AG20443 (cell line): ENCODE measurements at places on chromosomes 2 and 18.

DNA sequence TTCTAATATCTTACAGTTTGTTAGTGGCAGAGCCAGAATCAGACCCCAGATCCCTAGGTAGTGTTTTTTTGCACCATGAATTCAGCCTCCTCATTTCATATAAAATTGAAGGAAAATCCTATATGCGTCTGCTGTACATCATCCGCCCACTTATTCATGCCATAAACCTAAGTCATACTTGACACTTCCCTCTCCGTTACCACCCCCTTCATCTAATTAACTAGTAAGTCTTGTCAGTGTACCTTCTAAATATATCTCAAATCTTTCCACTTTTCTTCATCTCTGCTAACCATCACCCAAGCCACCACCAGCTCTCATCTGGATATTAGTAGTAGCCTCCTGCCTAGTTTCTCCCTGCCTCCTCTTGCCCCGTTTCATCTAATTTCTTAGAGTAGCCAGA, 248.7 kb upstream of the SIX3 start:
- no peak for DNase-seq

GRCh38 chr2:2320486-2321199, 10.4 kb downstream of the MYT1L start:
- DNase-seq = no peak

DNA sequence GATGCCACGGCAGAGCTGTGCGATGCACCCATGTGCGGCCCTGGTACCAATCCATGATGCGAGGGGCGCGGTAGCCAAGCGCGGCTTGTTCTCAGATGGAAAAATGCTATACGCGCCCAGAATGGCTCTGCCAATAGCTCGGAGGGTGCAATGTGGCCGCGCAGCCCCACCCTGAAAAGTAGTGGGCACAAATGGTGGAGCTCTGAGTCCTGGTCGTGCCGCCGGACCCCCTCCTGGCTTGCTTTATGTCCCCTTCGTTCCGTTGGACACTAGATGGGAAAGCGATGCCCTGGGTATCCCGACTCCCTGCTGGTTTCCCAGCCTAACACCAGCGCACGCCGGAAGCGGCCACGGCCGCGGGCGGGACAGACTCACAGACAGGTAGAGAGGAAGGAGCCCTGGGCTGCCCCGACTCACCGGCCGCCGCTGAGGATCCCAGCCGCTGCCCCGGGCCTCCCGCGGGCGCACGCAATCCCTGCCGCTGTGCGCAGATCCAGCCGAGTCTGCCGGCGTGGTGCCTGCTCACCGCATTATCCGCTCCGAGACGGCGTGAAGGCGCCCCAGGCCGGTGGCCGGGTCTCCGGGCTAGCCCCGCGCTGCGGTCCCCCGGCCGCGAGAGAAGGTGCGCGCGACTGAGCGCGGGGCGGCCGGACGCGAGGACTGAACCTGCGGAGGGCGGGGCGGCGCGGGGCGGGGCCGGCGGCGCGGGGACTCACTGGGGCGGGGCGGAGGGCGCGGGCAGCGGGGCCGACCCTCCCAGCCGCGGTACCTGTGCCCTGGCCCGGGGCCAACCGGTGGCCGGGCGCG, at the start of gene CDC42EP3:
Gene CDC42EP3 (minus strand): TSS at position 634 of the 807 bp plus-strand sequence. CDS start 25,055 bp downstream, outside the sequence.
- peak; percentile 79 for DNase-seq

DNA sequence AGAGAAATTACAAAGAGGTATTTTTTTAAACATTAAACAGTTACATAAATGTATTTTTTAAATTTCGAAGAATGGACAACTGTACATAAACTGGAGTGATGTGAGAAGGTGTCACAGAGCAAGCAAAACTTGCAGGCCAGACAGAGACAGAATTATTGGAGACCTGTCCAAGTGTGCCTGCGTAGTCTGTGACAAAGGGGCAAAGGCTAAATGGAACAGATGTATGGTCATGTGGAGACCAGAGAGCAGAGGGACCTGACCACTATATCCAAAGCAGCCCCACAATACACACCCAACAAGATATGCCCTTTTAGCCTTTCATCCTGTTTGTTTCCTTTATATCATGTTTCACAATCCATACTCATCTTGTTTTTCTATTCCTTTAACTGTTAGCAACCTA, 225.3 kb upstream of the VWC2L start:
- DNase-seq = no peak

- DNase-seq = no peak
These were observed 249.8 kb downstream of the NBAS start for GRCh38 chr2:15311201-15311907.

- peak; percentile 67 for DNase-seq
These were observed 84.6 kb downstream of the NRP2 start for GRCh38 chr2:205766779-205767359.

DNA sequence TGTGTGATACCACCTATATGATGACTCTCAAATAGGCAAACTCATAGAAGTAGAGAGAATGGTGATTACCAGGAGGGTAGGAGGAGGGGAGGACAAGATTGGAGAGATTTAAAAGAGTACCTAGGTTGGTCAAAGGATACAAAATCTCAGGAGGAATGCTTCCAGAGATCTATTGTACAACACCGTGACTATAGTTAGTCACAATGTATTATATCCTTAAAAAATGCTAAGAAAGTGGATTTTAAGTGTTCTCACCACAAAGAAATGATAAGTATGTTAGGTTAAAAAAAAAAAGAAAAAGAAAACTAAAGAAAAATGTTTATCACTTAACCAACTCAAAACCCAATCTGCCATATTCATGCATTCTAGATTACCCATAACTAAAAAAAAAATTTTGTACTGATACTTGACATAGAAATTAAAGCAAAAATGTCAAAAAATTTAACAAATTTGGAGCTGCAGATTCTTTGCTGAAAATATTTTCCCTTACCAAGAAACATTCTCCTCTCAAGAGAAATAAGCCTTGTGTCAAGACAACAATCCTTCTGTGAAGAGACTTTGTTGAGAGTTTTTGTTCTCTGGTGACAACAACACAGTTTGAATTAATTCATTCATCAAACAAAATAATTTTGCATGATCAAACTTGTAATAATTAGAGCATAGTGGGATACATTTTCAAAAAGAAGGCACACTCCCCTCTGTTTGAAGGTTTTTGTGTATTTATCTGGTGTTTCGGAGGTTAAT, 213.1 kb downstream of the DNER start:
- DNase-seq = no peak

GRCh38 chr2:62192811-62193210, 3.1 kb upstream of the B3GNT2 start:
- no peak for DNase-seq

- no peak for DNase-seq
These were observed 67.0 kb downstream of the MAP4K3 start for GRCh38 chr2:39370101-39370500.

GRCh38 chr18:3179430-3180089, 40.2 kb downstream of the MYOM1 start:
- no peak for DNase-seq

DNA sequence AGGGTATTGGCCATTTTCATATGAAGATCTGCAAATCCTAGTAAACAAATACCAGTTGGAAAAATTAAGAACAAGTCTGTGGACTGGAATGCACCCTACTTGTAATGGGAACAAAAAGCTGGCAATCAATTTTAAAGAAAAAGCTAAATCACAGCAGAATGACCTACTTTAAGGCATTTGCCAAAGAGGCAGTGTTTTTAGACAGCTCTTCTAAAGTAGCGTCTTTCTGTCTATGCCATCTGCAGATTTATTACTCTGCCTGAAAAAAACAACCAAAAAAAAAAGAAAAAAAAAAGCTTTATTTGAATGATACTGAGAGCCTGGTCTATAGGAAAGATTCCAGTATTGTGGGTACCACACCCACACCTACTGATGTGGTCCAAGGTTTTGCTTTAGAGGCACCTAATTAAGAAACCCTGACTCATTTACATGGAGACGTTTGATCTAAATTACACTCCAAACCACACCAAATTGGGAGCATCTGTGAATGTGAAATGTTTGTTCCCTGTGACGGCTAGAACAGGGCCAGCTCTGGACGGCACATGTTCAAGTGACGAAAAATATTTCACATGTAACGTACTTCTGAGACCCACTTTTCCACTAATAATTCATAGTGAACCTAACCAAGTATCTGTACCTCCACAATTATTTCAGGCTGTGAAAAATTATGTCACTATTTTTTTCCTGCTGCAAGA, 597.1 kb downstream of the ARHGAP15 start:
- no peak for DNase-seq

DNA sequence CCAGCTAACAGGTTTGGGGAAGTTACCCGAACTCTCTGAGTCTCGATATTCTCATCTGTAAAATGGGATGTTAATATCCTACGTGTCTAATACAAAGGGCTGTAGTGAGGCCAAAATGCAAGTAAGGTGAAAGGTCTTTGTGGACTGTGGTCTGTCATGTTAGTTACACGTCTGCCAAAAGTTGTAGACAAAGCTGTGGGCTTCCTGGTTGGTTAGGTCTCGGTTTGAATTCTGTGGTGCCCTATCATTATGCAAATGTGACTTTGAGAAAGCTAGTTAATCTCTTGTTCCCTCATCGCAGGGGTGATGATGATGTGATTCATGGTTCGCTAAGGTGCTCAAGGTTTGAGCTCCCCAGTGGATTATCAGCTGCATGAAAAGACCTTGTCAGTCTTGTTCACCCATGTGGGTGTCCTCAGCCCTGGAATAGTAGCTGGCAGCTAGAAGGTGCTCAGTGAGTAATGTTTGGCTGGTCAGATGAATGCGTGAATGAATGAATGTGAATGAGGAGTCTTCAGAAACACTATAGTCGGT, 23.1 kb downstream of the TRIB2 start:
- no peak for DNase-seq

GRCh38 chr2:6800553-6800952, 65.2 kb downstream of the CMPK2 start:
- no peak for DNase-seq

DNA sequence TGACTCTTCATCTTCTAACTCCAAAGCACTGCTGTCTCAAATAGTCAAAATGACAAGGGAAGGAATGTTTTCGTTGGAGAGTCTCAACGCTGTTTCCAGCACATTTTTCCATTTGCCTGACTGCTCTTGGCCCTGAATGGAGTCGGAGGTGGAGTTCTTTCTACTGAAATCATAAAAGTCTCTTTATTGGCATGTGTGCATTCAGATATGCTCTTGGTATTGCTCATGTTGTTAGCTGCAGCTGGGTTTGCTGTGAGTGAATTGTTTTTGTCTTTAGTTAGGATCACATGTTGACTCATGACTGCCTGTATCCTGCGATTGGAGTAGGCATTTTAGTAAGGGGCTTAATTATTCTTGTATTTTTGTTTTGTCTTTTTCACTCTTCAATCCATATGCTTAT, 16.8 kb downstream of the TMEM17 start:
- peak; percentile 64 for DNase-seq

DNA sequence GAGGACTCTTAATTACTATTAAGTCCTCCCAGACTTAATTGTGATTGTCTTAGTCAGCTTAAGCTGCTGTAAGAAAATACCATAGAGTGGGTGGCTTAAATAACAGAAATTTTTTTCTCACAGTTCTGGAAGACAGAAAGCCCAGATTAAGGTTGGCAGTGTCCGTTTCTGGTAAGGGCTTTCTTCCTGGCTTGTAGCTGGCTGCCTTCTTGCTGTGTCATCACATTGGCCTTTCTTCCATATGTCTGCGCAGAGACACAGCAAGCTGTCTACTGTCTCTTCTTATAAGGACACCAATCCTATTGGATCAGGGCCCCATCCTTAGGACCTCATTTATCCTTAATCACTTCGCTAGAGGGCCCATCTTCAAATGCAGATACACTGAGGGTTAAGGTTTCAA, 38.5 kb downstream of the ASXL3 start:
- no peak for DNase-seq

- peak; percentile 51 for DNase-seq
These were observed 18.1 kb downstream of the CALCRL start for GRCh38 chr2:187429989-187430388.

DNA sequence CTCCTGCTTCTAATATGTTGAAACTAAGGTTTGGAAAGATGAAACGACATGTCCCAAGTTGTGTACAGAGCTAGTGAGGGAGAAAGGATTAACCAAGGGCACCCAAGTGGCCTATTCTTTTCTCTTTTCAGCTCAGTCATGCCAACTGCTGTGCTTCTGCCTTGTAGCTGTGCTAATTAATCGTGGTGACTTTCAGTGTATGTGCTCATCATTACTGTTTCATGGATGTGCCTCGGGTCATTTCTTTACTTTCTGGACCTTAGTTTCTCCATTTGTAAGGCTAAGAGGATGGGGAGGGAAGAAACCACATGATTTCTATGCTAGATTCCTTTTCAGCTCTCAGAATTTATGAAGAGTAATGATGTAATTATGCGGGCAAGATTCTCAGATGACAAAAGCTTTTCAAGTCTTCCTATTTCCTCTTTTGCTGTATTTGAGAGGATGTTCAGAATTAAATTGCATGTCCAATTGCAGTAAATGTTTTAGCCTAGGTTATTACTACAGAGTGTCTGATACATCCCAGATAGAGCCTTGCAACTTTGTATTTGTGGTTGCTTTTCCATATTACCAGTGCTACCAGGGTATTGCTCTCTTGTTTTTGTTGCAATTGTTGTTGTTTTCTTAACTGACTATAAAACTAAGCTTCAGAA, 621.2 kb downstream of the CNTNAP5 start:
- DNase-seq = no peak

DNA sequence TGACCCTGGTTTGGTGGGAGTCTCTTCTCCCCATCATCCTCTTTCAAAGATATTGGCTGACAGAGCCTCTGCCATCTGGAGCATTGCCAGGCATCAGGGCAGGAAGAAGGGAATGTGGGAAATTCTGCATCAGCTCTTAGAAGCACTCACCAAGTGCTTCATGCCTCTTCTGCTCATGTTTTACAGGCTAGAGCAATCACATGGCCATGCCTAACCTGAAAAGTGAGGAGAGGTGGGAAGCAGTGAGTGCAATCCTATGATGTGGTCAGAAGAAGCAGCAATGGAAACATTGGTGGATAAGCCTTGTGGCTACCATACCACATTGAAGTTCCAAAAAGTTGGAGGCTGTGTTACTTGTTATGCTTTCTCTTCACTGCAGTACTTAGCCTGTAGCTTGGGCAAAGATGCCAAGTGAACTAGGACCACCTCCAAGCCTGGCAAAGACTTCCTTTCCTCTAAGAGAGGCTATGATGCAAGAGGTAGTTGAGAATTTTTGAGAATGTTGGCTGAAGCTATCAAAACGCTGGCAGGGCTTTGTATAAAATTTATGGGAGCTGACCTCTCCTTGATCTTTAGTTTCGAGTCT, 64.1 kb downstream of the BCL2L11 start:
- DNase-seq = no peak

DNA sequence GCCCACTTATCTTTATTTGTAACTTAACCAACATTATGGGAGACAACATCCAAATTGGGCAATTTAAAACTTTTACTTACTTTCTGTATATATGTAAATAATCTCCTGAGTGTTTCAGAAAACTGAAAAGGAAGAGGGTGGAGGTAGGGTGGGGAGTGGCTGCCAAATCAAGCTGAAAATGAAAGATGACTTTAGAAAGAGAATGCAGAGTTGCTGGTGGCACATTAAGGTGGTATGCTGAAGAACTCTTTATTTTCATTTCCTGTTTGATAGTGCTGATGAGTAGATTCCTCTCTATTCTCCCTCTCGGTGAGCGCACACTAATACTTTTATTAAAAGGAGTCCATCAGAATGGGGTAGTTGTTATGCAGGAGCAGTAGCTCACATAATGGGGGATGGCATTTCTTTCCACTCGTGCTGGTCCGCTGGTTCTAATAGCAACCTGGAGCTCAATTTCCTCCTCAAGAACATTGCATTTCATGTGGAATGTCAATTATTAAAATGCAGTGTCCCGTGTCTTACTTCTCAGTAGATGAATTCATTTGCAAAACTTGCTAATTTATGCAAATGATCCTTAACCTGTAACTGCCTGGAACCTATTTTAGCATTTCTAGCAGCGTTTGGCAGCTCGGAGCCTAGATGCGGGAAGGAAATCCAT, 466.9 kb upstream of the HNRNPA3 start:
- no peak for DNase-seq

GRCh38 chr2:143533846-143534245, 404.6 kb downstream of the ARHGAP15 start:
- no peak for DNase-seq
